ENCODE measurements at places on chromosomes 11 and 22.

- DNase-seq: no peak
Observed at GRCh38 chr11:130428316-130429119, at the start of gene ADAMTS8. Gene ADAMTS8 (minus strand): TSS chr11:130428609. CDS start chr11:130428286, 323 bp downstream.

GRCh38 chr11:112516261-112516660 is 255.6 kb upstream of the PLET1 start:
- no peak for DNase-seq

DNA sequence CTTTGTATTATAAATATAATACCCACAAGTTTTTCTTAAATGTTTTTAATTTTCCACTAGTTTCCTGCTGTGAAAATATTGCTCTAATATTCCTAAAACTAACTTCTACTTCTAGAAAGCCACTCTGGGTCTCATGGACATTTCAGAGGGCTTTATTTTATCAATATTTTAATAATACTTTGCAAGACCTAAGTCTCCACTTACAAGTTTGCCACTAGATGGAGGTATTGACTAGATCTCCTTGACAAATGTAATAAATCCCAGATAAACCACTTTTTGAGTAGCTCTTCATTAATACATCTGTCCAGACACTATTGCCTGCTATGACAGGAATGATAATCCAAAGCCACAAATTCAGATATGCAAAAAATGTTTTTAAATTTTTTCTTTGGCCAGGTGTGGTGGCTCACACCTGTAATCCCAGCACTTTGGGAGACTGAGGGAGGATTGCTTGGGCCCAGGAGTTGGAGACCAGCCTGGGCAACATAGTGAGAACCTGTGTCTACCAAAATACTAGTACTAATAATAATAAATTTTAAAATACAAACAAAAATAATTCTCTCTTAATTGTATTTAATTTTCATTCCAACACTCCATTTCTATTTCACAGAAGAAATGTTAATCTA is 3.5 kb upstream of the ACAT1 start:
- DNase-seq: peak; percentile 37

GRCh38 chr11:122439866-122440810 is 215.4 kb upstream of the UBASH3B start:
- DNase-seq: no peak

- DNase-seq: no peak
Observed at GRCh38 chr11:11347592-11347991, 5.5 kb downstream of the CSNK2A3 start.

GRCh38 chr11:34587282-34587677 is 33.6 kb upstream of the EHF start:
- DNase-seq: no peak

DNA sequence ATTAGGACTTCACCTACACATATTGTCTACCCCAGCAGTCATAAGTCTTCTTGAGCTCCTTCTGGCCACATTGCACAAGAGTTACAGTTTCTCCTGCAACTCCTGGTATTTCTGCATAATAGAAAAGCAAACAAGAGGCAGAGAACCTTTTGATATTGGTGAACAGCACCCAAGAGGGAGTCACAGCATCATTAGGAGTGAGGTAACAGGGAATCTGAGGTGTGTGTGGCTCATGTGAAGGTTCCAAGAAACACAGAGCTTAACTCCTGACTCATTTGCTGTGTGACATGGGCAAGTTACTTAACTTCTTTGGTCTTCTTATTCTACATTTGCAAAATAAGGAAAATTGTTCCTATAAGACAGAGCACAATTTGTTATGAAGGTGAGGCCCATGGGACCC is 374.6 kb downstream of the INSC start:
- DNase-seq: no peak

- DNase-seq: no peak
Observed at GRCh38 chr11:64185175-64185692, 737 bp upstream of the STIP1 start.

DNA sequence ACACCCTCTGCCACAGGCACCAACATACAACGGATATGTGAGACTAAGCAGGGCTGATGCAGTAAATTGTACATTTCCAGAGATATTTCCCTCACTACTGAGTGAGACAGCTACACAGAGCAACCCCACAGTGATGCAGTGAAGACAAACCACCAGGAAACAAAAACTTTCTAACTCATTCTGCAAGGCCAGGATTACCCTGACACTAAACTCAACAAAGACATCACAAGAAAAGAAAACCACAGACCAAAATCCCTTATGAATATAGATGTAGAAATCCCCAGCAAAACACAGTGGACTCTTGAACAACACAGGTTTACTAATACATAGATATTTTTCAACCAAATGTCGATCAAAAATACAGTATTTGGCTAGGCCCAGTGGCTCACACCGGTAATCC is 1.5 kb upstream of the SLC7A4 start:
- peak; percentile 10 for DNase-seq

- DNase-seq: no peak
Observed at GRCh38 chr11:61955422-61956135, 5.4 kb downstream of the BEST1 start.

DNA sequence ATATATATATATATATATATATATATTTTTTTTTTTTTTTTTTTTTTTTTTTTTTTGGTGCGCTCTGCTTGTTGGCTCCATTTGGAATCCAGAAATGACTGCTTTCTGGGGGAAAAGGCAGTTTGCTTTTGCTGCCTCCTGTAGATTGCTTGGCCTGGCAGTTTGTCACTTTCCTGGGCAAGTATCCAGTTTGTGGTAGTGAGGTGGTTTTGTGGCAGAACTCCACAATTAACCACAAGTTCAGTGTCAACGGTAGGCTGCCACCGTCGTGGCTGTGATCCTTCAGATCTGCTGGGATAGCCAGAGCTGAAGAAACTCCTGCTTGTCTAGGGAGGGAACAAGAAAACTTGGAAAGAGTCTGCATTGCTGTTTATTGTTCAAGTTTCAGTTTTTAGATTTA is 5.0 kb upstream of the PDE3B start:
- no peak for DNase-seq

- DNase-seq: peak; percentile 71
Observed at GRCh38 chr11:16902781-16903378, 111.3 kb downstream of the PLEKHA7 start.

DNA sequence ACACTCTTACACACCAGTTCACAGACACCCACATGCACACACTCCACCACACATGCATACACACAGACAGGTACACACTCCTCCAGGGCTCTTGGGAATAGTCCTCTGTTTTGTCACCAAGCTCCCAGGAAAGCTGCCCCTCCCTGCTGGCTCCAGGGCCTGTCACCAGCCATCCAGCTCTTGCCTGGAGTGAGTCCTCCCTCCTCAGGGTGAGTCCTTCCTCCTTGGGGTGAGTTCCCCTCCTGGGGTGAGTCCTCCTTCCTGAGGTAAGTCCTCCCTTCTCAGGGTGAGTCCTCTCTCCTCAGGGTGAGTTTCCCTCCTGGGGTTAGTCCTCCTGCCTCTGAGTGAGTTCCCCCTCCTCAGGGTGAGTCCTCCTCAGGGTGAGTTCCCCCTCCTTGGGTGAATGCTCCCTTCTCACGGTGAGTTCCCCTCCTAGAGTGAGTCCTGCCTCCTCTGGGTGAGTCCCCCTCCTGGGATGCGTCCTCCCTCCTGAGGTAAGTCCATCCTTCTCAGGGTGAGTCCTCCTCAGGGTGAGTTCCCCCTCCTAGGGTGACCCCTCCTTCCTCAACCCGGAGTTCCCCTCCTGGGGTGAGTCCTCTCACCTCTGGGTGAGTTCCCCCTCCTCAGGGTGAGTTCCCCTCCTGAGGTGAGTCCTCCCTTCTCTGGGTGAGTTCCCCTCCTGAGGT is 100.6 kb upstream of the FGF3 start:
- DNase-seq: no peak

DNA sequence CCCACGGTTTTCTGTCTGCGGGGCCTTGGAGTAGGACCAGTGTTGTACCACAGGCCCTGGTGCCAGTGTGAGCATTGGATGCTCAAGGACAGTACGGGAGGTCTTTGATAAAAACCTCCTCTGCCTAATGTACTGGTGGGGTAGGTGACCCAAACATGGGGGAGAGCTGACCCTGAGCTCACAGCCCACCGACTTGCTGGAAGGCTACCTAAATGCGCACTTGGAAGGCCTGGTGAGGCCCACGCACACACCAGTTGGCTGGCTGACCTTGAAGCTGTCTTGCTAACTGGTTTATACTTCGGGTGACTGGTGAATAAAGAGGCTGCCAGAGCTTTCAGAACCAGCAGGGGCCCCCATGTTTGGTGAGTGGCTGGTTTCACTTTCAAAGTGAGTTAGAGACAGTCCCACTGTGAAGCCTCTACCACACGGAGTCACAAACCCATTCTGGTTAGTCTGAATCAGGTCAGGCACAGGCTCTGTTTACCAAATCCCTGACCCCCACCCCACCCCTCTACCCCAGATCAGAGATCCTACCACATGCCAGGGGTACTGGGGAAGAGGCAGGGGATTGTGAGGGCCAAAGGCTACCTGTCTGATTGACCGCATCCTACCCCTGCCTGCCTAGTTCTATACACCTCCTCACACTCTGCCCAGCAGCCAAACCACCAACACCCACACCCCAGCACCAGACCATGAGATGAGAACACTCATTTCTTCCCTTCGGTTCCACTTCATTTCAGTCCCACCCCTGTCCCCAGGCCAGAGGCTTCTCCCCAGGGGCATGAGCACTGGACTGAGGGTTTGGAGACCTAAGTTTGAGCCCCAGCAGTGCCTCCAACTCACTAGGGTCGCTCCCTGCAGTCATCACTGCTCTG is 12.7 kb upstream of the IL2RB start:
- peak; percentile 96 for DNase-seq

DNA sequence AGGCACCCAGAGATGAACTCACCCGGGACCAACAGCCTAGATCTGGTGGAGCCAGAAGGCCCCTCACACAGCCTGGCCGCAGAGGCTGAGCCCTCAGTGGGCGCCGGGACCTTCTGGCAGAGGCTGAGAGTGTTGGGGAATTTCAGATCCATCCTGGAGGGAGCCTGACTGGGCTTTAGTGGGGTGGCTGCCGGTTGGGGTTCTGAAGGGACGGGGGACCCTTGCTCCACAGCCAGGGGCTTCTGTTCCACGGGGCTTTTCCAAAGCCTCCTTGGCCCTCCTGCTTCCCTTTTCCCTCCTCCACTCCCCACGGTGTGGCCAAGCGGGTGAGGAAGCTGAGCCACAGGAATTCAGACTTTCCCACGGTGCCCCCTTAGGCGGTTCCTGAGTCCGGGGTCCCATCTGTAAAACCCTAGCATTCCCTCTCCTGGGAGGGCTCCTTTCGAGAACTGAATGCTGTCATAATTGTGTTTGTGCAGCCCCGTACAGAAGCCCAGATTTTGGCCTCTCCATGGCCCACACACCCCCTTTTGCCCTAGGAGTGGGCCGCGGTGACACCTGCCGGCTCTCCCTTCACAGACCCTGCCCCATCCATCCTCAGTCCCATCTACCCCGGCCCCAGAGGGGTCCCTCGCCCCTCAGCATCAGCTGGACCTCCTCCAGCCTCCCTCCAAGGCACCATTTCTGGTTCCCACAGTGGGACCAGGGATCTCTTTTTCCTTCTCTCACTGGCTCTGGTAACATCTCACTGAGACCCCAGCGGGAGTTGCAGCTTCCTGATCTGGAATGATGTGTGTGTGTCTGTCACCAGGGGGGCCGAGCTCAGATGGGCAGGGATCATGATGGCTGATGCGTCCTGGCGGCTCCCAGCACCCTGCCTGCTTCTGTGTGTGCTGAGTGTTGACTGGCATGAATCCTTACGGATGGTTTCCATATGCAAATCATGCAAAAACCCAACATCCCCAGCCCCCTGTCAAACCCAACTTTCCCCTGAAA is 1048.4 kb downstream of the TBC1D22A start:
- DNase-seq: no peak

GRCh38 chr11:62601122-62601371 is 618 bp downstream of the MTA2 start:
- peak; percentile 64 for DNase-seq

GRCh38 chr11:114762408-114762807 is 84.1 kb downstream of the NXPE2 start:
- DNase-seq: peak; percentile 14

GRCh38 chr11:89433278-89433677 is 57.9 kb downstream of the NOX4 start:
- DNase-seq: no peak

GRCh38 chr11:16759857-16760508 is 21.5 kb downstream of the C11orf58 start:
- DNase-seq: no peak

GRCh38 chr11:115455613-115456012 is 48.6 kb downstream of the CADM1 start:
- no peak for DNase-seq

All from activated CD4-positive, alpha-beta T cell treated with anti-CD3 and anti-CD28 coated beads, Interleukin-2, Interleukin-6, amounts not matched to agents 100 ng/mL and 50 ng/mL, durations not matched to agents 16 hours and 8 hours (primary cell).